ENCODE measurements at places on chromosomes 1 and 21.
A peak's percentile ranks its signal among the peaks of the same experiment; 100 is the strongest.

GRCh38 chr1:214569357-214570004, 18.1 kb upstream of the PTPN14 start:
- DNase-seq = no peak

DNA sequence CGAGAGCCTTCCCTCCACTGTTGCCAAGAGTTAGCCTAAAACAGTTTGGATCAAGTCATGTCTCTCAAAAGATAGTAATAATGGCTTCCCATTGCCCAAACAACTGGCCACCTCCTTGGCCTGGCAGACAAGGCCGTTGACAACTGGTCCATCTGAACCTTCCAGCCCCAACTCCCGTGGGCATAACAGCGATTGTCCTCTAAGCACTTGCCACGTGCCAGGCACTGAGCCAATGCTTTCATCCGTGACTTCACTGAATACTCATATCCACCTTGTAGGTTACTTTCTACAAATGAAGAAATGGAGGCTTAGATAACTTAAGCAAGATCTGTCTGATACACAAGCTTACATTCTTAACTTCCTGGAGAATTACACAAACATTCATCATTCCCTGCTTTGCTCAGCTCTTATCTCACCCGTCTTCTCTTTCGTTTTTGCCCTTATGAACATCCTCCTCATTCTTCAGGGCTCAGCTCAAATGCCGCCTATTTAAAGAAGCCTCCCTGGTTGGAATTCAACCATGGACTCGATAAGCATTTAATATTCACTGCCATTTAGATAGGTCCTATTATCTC, 106.4 kb downstream of the KCND3 start:
- DNase-seq = no peak

GRCh38 chr1:82215056-82215852, 414.5 kb downstream of the ADGRL2 start:
- DNase-seq = no peak

DNA sequence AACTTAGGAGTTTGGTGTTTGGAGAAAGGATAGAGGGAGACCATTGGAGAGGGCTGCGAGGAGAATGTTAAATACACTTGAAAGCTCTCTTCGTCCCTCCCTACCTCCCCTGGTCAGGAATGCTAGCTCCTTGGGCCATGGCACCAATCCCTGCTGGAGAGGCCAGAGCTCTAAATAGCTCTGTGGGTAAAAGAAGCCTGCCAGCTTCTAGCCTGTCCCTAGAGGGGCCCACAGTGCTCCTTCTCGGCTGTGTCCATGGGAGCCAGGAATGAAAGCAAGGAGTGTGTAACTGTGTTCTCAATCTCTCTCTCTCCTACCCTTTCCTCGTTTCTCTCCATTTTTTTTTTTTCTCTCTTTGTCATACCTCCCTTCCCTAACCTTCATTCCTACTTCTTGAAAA, at the start of gene CCDC190:
Gene CCDC190, minus strand, starts transcription at position 75 of the 400 bp plus-strand sequence. CDS start 1,529 bp downstream, outside the sequence.
- DNase-seq = no peak

DNA sequence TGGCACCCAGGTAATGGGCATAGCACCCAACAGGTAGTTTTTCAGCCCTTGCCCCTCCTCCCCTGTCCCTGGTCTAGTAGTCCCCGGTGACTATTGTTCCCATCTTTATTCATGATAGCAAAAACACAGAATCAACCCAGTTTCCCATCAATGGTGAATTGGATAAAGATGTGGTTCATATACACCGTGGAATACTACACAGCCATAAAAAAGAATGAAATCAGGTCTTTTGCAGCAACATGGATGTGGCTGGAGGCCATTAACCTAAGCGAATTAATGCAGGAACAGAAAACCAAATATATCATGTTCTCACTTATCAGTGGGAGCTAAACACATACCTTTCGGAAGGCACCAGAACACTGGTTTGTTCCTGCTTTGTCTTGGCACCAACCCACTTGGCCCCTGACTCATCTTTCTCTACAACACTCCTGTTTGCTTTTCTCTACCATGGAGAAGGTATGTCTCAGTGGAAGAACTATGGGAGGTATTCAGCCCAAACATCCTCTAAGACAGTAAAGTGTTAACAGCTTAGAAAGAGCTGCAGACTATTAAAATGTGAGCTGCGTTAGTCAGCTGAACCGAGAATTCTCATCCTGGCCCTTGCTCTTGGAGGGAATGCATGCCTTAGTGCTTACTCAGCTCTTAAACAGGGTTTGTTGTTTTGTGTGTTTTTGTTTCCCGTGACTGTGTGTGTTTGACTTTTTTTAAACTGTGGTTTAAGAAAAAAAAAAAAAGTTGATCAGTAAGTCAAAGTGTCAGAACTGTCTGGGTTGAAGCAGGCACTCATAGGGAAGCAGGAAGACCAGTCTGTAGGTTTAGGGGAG, 203.0 kb downstream of the TOMM20 start:
- DNase-seq = no peak

DNA sequence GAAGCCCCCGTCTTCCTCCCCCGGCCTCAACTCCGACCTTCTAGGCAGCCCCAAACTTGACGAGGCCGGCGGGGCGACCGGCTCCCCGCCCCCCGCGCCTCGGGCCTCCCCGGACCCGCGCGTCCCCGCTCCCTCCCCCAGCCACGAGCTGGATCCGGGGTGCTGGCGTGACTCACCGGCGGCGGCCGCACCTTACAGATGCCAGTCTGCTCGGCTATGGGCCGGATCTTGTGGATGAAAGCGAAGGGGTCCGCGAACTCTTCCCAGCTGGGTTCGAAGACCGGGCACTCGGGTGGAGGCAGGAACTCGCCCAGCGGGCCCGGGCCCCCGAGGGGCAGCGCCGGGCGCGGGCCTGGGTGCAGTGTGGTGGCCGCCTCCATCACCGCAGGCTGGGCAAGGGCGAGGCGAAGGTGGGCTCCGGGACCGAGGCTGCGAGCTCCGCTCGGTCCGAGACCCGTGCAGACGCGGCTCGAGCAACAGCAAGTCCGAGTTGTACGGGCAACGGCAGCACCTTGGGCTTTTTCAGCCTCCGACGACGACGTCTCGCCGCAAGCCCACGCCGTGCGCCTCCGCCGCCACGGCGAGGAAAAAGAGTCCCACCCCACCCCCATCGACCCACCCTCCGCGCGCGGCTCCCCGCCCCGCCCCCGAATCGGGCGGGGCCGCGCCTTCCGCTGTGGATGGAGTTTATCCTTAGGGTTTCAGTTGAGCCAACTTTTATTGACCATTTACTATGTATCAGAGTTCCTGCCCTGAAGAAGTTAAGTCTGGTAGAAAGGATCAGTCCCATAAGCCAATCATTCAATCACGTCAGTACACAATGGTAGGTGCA, at the start of gene KDM5B:
Gene KDM5B, minus strand, starts transcription at position 496 of the 832 bp plus-strand sequence. Its CDS starts 116 bp downstream, at position 380.
- peak; percentile 30 for DNase-seq

DNA sequence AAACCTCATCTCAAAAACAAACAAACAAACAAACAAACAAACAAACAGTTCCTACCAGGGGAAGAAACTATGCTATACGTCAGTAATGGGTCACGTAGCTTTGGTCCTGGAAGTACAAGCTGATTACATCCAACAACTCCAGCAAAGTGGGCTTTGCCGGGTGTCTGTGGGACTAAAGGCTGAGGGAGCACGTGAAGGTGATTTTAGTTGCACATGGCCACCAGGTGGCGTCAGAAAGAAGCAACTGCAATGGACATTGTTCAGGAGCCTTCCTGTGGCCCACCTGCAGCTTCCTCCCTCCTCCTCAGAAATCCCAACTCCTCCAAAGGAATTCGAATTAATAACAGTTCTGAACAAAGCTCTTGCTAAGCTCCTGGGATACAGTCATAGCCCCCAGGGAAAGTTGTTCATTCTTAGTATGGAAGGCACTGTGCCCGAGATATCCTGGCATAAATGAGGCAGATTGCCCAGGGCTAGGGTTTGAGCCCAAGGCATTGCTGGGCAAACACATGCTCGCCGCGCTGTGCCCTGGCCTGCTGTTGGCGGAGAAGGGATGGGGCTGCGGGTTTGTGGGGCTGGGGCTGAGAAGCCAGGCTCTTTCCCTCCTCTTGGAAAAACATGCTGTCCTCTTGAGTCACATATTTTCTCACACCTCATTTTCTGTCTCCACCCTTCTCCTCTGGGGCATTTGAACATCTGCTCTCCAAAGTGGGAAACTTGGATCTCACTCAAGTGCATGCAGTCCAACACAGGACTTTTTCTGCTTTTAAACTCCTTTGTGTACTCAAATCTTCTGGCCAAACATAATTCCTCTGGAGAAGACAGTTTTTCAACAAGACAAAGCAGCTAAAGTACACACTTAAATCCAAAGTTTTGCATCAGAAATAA, 28.6 kb downstream of the AKNAD1 start:
- DNase-seq = peak; percentile 59

DNA sequence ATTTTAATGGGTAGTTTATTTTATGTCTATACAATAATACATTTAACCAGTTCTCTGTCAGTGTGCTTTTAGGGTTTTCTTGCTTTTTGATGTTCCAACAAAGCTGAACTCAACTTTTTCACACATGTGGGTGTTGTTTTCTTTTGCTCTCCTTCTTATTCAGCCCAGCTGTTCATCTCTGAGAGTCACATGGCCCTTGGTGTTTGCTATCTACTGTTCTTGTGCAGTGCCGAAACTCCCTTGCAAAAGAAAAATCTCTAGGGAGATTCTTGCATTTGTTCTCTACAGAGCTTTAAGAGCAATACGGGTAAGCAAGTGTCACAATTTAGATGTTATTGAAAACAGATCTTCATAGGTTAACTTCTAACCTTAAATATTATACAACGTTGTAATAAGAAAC, 281.1 kb upstream of the CXADR start:
- no peak for DNase-seq

DNA sequence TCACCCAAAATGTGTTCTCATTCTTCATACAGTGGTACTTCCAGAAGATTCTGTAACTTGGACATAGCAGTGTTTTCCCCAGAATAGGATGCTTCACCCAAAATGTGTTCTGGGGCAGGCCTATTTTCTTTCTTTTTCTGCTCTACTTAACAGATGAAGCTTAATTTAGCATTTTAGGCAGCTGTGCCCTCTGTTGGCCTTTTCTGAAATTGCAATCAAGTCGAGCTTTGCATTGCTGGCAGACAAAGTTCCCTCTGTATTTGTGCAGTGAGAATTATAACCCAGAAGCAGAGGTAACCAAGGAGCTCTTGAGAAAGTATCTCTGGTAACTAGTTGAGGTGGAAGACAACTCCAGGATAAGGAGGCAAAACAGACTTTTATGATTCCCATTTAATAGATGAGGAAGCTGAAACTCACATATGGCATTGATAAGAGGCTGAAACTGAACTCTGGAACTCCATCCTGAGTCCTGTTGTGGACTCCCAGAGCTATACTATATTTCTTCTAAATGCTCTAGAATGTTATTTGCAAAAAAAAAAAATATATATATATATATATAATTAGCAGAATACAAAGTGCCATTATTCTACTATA, 50.3 kb upstream of the L1TD1 start:
- DNase-seq = no peak

DNA sequence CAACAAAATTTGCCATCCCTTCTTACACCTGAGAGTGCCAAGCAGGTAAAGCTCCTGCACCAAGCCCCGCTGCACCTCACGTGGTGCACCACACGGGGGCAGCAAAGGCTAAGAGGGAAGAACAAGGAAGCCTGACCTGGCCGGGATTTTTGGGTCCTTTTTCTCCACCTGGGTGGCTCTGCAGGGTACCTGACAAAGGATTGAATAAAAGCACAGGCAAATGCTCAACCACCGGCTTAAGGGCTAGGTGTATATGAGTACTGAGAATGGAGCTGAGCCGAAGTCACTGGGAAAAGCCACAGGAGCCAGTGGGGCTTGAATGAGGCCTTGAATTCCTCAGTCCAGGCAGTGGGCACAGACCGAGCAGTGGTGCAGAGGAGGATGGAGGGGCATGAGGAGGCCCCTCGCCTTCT, 36.4 kb downstream of the ZNF697 start:
- DNase-seq = peak; percentile 15

DNA sequence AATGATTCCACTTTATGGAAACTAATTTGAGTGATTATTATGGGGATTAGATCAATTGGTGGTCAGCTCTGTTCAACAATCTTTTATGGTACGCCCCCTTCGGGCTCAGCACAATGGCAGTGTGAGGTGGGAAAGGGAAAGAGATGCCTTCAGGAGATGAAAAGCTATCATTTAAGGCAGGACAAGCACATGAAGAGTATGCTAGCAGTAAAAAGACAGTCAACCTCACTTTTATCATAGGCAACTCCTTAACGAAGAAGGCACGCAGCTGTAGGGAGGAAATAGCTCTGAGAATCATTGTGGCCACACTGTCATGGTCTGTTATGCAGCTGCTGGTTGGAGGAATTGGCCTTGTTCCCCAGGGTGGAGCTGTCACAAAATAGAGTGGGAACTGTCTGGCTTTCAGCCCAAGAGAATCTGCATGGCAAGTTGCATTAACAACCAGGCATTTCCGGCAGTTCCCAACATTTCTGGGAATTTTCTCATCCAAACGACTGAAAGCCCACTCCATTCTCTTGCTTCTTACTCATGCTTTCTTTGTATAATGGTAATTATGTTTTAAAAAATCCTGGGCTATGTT, 54.4 kb upstream of the BCL10 start:
- no peak for DNase-seq

DNA sequence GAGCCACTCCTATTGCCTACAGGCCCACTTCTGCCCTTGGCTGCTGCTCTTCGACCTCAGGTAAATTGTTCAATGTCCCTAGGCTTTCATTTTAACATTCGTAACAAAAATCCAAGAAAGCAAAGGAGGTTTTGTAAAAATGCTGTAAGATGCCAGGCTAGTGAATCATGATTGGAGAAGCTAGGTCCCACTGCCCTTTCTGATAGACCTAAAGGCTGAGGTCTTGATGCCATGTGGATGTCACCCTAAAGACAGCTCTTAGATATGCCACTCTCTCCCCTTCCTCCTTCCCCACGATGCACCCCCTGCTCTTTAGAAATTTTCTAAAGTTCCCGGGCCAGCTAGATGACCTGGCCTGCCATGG, 9.9 kb upstream of the TMEM39B start:
- DNase-seq = no peak

DNA sequence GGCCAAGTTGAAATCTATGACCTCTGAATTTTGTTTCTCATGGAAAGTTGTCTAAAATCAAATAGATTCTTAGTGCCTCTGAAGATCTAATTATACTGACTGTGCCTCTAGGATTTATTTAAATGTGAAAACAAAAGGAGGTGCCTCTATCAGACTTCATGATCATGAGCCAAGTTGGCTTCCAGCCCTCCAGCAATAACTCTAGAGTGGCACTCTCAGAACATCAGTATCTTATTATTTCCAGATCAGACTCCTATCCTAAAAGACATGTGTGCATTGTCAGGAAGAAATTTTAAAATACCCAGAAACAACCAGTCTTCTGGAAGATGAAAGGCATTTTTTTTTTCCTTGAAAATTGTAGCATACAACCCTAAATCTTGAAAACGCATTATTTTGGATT, 368.0 kb downstream of the PDE4B start:
- no peak for DNase-seq

All from effector CD8-positive, alpha-beta T cell (primary cell).